ENCODE measurements at places on chromosomes 1 and 21.

GRCh38 chr1:187038784-187039183, 210.0 kb downstream of the PLA2G4A start:
- DNase-seq = no peak

- DNase-seq = no peak
Measured at GRCh38 chr1:161480381-161481035, 24.7 kb upstream of the FCGR2A start.

DNA sequence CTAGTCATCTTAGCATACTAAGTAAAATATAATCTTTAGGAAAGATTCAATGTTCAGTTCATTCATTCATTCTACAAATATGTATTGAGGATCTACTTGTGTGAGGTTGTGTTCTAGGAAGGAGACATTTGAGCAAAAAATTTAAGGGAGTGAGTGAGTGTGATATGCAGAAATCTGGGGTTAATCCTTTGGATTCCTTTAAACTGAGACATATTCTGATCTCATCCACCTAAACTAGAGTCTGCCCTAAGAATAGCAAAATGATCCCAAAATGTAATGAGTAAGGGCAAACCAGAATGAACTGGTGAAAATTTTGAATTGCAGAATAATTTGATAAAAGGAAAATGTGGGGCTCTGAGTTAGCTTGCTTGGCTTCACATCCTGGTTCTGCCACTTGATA, 8.6 kb downstream of the UBE2U start:
- no peak for DNase-seq

DNA sequence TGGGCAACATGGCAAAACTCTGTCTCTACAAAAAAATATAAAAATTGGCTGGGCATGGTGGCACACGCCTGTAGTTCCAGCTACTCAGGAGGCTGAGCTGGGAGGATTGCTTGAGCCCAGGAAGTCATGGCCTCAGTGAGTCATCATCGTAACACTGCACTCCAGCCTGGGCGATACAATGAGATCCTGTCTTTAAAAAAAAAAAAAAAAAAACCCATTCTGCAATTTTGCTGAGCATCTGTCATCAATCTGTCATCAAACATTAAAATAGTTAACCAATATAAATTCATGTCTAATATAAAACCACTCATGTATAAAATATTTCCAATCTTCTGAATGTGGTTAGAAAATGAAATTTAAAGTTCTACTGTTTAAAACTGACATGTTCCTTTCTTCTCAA, 56.9 kb downstream of the LPAR3 start:
- no peak for DNase-seq

DNA sequence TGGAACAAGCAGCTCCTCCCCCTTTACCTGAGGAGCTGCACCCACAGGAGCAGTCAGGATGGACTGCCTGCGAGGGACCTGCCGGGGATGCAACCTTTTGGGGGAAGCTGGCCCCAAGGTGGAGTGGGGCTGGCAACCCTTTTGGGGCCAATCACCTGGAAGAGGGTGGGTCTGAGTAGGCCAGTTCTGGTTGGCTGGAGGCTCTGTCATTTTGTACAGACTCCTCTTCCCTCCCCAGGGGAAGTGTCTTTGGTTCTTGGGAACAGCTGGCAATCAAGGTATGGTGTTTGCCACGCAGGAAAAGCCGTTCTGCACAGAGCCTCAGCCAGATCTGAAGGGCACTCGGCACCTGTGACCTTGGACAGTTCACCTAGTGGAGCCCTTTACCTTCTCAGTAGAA, 280 bp upstream of the A3GALT2 start:
- no peak for DNase-seq

- no peak for DNase-seq
Measured at GRCh38 chr1:182626527-182626926, 22.3 kb upstream of the RGS16 start.

DNA sequence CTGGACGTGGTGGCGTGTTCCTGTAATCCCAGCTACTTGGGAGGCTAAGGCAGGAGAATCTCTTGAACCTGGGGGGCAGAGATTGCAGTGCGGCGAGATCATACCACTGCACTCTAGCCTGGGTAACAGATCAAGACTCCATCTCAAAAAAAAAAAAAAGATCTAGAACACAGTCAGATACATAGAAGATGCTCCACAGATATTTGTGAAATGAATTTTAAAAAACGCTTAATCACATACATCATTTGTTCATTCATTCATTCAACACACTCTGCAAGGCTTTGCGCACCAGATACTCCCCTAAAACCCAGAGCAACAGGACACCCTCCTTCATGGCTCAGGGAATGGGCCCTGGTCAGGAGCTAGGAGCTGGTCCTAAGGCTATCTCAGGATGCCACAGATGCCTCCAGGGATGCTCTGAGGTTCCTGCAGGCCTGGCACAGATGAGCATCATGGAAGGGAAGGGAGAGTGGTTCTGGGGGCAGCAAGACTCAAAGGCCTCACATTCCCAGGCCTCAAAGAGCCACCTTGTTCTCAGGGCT, 6.4 kb downstream of the HSPG2 start:
- DNase-seq = no peak

DNA sequence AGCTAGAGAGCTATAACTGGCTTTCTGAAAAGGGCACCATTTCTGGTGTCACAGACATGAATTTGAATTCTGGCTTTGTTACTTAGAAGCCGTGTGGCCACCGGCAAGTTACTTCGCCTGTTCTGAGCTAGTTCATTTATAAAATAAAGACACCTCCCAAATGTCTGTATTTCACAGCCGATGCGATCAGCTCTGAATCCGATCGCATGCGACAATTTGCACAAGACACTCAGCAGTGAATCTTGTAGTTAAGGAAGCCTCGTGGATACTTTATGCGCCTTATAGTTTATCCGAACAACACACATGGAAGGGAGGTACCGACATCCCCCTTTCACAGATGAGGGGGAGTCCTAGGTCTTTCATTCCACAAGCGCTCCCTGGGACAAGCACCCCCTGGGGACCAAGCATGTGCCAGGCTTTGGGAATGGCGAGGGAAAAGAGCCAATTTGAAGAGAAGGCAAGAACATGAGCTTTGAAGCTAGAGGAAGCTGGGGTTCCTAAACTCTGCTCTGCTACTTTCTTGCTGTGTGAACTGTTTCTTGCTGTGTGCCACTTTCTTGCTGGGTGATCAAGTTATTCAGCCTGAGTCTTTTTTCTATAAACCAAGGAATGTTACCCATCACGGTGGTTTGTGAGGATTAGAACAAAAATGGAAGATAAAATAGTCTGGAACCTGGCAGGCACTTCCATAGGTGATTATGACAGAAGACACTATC, 3.9 kb downstream of the ID3 start:
- DNase-seq = no peak

- DNase-seq = no peak
Measured at GRCh38 chr1:240136402-240136801, 44.7 kb downstream of the FMN2 start.

- DNase-seq = no peak
Measured at GRCh38 chr1:5664081-5664768, 328.0 kb downstream of the NPHP4 start.

- DNase-seq = no peak
Measured at GRCh38 chr1:8202182-8202905, 115.6 kb upstream of the SLC45A1 start.

- DNase-seq = no peak
Measured at GRCh38 chr1:239811211-239811885, 280.3 kb upstream of the FMN2 start.

- no peak for DNase-seq
Measured at GRCh38 chr1:43760745-43761317, 53.5 kb downstream of the ST3GAL3 start.

DNA sequence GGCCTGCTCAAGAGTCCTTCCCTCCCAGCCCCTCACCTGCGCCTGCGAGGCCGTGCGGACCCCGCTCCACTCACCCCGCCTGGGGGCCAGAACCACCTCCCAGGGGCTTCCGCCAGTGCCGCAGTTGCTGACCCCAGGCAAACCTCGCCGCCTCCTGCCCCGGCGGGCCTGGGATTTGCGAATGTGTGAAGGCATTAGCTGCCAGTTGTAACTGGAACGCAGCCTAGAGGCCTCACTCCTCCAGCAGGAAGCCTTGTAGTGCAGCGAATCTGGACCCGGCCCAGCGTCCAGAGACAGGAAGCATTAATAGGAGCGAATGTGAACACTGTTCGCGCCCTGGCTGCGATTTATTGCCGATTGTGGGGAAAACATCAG, 140.9 kb upstream of the ARHGEF16 start:
- DNase-seq = no peak

DNA sequence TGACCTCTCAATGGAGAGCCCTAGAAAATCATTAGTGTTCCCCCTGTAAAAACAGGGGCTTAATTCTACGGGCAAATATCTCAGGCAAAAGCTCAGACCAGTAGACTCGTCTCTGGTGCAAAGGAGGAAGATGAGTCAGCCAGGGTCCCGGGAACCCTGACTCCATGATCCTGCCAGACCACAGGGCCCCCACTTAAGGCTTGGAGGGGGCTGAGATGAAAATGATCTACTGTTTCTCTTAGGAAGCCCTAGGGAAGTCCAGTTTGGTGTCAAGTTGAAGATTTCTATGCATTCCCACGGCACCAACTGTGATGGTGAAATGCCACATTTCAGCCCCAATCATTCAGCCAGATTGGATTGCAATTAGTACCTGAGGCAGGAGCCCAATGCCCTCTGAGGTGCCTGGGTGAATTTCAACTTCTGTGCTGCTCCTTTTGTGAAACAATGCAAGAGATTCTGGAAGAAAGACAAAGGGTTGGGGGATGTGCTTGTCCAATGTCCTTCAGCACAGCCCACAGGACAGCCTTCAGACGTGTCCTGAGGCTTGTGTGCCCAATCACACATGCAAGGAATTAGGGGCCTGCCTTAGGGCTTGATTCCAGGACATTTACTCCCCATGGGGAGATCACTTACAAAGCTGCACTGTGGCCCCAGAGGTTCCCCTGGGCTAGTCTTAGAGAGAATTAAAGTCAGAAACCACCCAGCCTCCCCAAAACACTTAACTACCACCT, 18.1 kb downstream of the NAV1 start:
- no peak for DNase-seq

All from CD4-positive, alpha-beta T cell treated with Interleukin-15 for 1 hour (primary cell).